Myocyte (in vitro differentiated cells): ENCODE measurements at places on chromosomes 3 and 15. TPM values are rescaled to one million over a fixed set of nuclear protein-coding genes. Genes with fewer than 3 reads are reported as not detected.

- no peak for DNase-seq
Observed at GRCh38 chr3:155938409-155938808, 68.0 kb downstream of the GMPS start.

- DNase-seq = no peak
Observed at GRCh38 chr3:44030687-44031305, 210.9 kb upstream of the TOPAZ1 start.

BCL6 gene
- total RNA-seq = 86.6 and 95.7 TPM in 2 replicates

DNA sequence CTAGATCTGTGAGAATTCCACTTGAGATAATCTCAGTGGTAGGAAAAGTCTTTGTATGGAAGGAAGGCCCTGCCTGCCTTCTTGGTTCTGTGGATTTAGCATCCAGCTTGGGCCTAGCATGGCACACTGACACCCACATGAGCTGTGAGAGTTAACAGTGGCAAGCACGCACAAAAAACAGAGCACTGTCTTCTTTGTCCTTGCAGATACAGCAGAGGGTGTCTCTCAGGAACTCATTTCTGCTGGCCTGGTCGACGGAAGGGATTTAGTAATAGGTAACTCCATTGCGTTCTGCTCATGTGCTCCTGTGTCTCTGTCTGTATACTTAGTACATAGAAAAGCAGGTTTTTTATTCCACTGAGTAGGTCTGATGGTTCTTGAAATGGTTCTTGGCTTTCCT is 14.4 kb upstream of the SLC22A13 start:
- no peak for DNase-seq

DNA sequence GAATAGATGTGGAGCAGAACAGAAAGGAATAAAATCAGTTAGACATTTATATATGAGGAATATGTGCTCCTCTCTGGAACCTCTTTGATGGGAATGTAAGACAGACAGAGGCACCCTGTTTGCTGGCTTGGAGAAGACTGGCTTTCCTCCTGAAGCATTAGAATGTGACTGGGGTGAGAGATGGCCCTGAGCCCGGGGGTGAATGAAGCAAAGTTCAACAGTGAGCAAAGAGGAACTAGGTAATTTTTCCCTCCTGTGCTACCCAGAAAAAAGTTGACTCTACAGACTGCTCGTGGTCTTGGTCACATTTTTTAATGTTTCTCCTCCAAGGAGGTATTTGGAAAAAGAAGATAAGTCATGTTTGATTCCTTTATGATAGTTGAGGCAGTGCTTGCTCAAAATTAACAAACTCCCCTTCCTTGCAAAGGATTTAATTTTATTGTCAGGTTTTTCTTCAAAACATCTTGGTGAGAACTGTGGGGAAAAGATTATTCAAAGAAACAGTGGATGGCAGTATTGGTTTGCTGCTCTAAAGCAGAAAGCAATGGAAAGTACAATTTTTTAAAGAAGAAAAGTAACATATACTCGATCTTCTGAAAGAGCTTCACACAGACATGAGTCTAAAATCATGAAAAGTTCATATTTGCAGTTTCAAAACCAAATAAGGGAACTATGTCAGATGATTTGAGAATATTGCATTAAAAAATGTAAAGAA is 370.4 kb upstream of the CDIN1 start:
- DNase-seq = peak; percentile 13

DNA sequence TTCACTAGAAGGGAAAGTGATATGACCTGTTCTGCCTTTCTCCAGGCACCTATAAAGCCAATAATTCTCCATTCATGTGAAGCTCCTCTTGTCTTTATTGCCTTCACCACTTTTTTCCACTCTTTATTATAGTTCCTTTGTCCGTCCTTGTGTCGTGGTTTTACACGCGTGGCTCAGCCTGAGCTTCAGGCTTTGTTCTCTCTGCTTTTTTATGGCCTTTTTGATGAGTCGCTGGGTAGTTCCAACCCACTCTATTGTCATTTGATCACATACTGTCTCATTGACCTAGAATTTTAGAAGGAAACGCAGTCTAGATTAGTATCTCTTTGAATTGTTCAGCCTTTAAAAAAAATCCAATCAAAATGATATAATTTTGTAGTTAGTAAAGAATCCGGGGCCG is 403.2 kb downstream of the PTPRG start:
- peak; percentile 28 for DNase-seq

SCG5 gene
- total RNA-seq = 1.3 and 2.3 TPM in 2 replicates

GRCh38 chr3:79039192-79039591 is 728.6 kb downstream of the ROBO1 start:
- peak; percentile 9 for DNase-seq

DNA sequence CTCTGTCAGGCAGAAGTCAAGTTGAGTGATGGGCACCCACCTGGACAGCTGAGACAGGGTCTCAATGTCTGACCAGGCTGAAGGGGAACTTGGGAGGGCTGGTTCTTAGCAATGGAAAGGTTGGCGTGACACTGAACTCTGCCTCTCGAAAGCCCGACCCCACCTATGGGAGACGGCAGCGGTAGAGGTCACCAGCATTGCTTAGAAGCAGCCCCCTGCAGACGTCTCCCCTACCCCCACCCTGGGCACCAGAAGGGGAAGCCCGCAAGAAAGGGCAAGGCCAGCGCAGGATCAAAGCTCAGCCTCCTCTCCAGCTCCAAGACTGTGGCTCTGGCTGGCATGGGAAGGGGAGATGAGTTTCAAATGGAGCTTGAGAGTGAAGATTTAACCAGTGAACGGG is 184.8 kb upstream of the LYSMD4 start:
- DNase-seq = no peak

GRCh38 chr15:94059013-94059587 is 172.3 kb upstream of the MCTP2 start:
- no peak for DNase-seq

DNA sequence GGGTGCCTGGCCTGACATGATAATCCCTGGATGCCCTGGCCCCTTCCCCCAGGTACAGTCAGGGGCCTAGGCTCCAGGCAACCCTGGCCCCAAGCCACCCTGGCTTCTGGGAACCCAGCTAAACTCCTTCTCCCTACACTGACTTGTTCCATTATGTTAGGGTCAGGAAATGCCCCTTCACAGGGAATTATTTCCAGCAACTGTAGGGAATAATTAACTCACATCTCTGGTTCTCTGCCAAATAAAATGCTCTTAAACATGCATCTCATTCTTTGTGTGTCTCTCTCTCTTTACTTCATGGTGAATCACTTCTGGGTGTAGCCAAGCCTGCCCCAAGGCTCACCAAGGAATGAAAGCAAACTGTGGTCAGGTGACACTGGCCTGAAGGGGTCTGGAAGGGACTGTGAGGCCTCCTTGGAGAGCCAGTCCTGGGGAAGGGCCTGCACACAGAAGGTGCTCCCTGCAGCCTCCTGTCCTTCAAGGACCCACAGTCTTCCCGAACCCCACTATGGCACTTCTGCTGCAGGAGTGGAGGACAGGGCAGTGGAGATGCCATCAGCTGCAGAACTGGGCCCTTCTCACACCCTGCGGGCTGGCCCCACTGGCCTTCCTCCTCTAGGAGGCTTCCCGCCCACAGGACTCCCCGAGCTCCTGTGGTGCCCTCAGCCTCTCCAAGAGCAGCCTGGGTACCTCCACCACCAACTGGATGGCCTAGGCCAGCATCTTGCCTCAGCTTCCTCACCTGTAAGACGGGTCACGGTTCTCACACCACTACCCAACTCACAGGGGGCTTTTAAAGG is 17.6 kb downstream of the TKT start:
- DNase-seq = peak; percentile 72

CCNB2 gene
- total RNA-seq = 1.4 and 2.1 TPM in 2 replicates

DNA sequence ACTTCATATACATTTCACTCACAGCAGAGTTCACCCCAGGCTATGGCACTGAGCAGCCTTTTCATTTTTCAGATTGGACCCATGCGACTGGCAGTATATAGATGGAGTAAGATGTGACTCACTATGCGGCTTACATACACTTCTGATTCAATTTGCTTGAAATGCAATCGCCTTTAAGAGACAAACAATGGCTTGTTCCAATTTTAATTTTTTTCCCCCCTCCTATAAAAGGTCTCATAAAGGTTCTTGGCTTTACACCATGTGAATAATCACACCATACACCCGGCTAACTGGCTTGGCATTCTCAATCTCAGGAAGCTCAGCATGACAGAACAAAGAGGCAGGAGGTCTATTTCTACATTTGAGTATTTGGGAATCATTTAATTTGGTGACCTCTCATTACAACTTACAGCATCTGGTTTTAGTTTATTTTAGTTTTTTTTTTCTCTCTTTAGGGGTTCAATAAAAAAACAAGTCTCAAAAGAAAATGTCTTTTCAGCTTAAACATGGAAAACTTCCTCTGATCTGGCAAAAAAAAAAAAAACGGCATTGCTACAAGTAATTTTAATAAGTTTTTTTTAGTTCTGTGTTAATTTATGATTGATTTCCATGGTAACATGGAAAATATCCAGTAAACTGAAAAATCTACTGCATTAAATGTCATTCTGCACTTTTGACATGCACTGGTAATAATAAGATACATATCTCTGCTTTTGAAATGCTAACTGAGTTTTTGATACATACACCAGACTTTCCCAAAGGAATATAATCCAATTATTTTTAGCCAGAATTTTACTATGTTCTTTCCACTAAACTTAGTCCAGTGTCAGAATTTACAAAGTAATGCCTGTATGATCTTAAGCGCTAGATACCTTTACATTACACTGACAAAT is 38.8 kb downstream of the GADL1 start:
- no peak for DNase-seq

- no peak for DNase-seq
Observed at GRCh38 chr3:182122779-182123178, 411.1 kb downstream of the SOX2 start.

DNA sequence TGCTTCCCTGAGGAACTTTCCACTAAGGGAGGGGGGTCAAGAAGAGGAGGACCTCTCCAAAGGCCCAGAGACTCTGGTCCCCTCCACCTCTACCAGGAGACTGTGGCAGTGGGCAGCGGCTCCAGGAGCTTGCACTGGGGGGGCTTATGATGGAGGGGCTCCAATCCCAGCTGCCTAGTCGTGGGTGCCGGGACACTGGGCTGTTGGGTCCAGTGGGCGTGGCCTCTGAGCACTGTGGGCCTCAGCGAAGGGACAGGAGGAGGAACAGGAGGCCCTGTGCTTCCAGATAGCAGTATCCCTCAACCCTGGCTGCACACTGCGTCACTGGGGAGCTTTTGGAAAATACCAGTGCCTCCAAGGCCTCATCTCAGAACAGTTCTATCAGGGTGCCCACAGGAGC is 13.5 kb upstream of the DLL4 start:
- no peak for DNase-seq

DNA sequence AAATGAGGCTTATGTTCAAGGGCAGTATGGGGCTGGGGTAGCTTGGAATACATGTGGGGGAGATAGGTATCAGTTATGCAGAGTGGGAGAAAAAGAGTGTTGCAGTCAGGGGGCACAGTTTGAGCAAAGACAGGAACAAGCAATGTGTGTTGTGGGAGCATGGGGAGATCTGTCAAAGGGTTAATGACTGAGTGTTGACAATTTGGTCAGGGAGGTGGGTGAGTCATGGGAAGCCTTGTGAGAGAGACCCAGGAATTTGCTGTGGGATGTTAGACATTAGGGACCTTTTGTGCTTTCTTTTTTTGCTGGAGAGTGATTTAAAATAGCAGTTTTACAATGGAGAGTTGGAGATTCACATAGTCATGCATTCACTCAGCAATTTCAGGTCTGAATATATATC is 221.6 kb upstream of the NR2E3 start:
- DNase-seq = peak; percentile 59

ACP3 gene
- 0.32 and 0.57 TPM in 2 replicates for total RNA-seq

DNA sequence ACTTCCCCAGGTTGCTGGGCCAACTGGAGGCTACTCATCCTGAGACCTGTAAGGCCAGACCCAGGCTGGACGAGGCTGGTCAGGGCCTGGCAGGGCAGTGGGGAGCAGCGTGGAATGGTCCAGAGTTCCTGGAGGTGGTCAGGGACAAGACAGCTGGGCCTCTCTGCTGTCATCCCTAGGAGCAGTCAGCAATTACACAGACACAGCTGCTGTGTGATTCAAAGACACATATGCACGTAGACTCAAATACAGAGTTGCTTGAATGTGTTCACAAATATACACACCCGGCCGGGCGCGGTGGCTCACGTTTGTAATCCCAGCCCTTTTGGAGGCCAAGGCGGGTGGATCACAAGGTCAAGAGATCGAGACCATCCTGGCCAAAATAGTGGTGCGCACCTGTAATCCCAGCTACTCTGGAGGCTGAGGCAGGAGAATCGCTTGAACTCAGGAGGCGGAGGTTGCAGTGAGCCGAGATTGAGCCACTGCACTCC is 1.5 kb upstream of the CD276 start:
- DNase-seq = peak; percentile 88
